ENCODE measurements at places on chromosomes 7 and 10. TPM values are rescaled to one million over a fixed set of nuclear protein-coding genes. Genes with fewer than 3 reads are reported as not detected.

The NPTX2 gene
- not detected for total RNA-seq

The SORBS1 gene
- total RNA-seq: 0.61 TPM

The PDK4 gene
- total RNA-seq: not detected

The SSMEM1 gene
- not detected for total RNA-seq

The XRCC2 gene
- 7.7 TPM for total RNA-seq

The ERVW-1 gene
- not detected for total RNA-seq

The BICC1 gene
- total RNA-seq: not detected

The FEZF1 gene
- not detected for total RNA-seq

The NEUROD6 gene
- not detected for total RNA-seq

The MYH16 gene
- total RNA-seq: not detected

The THSD7A gene
- total RNA-seq: not detected

The STOX1 gene
- total RNA-seq: 19.8 TPM

The ZNF425 gene
- total RNA-seq: 1.8 TPM

The AGR2 gene
- total RNA-seq: 0.19 TPM

The ANKRD30A gene
- total RNA-seq: not detected

The FAM13C gene
- total RNA-seq: not detected

The FAM171A1 gene
- total RNA-seq: not detected

The CNPY1 gene
- not detected for total RNA-seq

The CRYGN gene
- not detected for total RNA-seq

The C7orf57 gene
- not detected for total RNA-seq

The ADRB1 gene
- not detected for total RNA-seq

The HOXA3 gene
- total RNA-seq: 1.3 TPM

The PLAC9 gene
- not detected for total RNA-seq

Measured in Karpas-422 (cell line).